Activated T-cell treated with anti-CD3 and anti-CD28 coated beads, Interleukin-2, amount 50 U/mL, for 72 hours (primary cell): ENCODE measurements at places on chromosomes 7 and 10. TPM values are rescaled to one million over a fixed set of nuclear protein-coding genes. Genes with fewer than 3 reads are reported as not detected.

Gene TSPAN33
- 31.5 TPM for total RNA-seq

Gene SYCE1
- total RNA-seq = 3.2 TPM

GRCh38 chr7:40918701-40919271 is 784.0 kb downstream of the SUGCT start:
- H3K4me1 ChIP-seq = no peaks in the 10 kb centered on the region
- H3K4me3 ChIP-seq = no peak overlapping the region
- DNase-seq = no peak
- no peaks in the 10 kb centered on the region for H3K27me3 ChIP-seq

GRCh38 chr7:75611557-75612178 is 119.5 kb downstream of the SPDYE5 start:
- no peaks in the 10 kb centered on the region for H3K4me1 ChIP-seq
- H3K27me3 ChIP-seq = no peaks in the 10 kb centered on the region
- no peaks in the 10 kb centered on the region for H3K36me3 ChIP-seq
- H3K4me3 ChIP-seq = no peak overlapping the region

DNA sequence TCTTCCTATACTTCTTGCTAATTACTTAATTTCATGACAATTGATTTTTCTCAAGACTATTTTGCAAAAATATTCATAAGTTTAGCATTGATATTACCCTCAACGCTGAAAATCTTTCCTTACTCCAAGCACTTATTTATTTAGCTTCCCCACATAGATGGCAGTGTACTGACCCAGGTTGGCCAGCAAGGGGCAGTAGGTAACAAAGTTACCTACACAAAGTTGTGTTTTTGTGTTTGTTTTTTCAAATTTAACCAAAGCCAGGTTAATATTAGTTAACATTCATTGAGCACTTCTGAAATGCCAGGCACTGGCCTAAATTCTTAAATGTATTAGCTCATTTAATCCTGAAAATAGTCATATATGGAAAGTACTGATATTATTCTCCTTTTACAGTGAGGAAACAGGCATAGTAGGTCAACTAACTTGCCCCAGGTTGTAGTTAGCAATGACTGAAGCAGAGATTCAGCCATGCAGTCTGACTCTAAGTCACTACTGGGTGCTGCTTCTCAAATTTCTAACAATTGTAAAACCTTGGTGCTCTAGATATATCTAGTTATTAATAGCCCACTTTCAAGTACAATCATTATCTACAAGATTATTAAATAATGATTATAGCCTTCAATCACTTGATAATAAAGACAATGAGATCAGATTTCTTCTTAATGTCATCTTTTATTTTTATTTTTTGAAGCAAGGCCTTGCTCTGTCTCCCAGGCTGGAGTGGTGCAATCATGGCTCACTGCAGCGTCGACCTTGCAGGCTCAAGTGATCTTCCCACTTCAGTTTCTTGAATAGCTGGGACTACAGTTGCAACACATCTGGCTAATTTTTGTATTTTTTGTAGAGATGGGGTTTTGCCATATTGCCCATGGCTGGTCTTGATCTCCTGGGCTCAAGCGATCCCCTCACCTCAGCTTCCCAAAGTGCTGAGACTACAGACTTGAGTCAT is 5.8 kb upstream of the GGCT start:
- DNase-seq = no peak
- H3K27ac ChIP-seq = no peak overlapping the region
- H3K27me3 ChIP-seq = no peaks in the 10 kb centered on the region
- peaks cover 18% of the 10 kb centered on the region for H3K4me1 ChIP-seq
- H3K4me3 ChIP-seq = no peak overlapping the region

DNA sequence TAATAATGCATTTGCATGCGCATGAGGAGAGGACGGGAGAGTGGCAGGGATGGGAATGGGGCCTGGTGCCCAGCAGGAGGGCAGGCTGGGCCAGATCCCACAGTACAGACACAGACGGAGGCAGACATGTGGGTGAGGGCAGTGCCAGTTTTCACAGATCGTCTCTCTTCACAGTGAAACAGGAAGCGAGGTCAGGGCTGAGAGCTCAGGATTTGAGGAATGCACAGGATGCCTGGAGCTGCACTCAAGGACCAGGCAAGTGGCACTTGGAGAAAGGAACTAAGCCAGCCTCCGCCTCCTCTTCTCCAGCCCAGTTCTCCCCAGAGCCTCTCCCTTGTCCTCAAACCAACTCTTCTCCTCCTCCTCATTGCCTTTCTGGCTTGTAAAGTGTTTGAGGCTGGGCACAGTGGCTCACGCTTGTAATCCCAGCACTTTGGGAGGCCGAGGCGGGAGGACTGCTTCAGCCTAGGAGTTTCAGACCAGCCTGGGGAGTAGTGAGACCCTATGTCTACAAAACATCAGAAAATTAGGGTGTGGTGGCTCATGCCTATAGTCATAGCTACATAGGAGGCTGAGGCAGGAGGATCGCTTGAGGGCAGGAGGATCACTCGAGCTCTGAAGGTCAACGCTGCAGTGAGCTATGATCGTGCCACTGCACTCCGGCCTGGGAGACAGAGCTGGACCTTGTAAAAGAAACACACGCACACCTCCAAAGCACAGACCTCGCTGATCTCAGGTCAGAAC is 115.2 kb downstream of the HIP1 start:
- no peak for DNase-seq
- no peaks in the 10 kb centered on the region for H3K27me3 ChIP-seq
- H3K36me3 ChIP-seq = peaks cover 7% of the 10 kb centered on the region
- H3K27ac ChIP-seq = no peak overlapping the region
- H3K4me3 ChIP-seq = no peak overlapping the region
- H3K4me1 ChIP-seq = peaks cover 4% of the 10 kb centered on the region

GRCh38 chr7:8260871-8261694 is 884 bp downstream of the ICA1 start:
- H3K36me3 ChIP-seq = no peaks in the 10 kb centered on the region
- H3K27ac ChIP-seq = peak overlapping the region; percentile 29
- peaks cover 8% of the 10 kb centered on the region for H3K4me1 ChIP-seq
- peak overlapping the region; percentile 83 for H3K4me3 ChIP-seq
- DNase-seq = peak; percentile 27

- peaks cover 5% of the 10 kb centered on the region for H3K27me3 ChIP-seq
- H3K27ac ChIP-seq = no peak overlapping the region
- H3K4me1 ChIP-seq = no peaks in the 10 kb centered on the region
These were observed 65.7 kb upstream of the PARD3 start for GRCh38 chr10:34880817-34881216.

DNA sequence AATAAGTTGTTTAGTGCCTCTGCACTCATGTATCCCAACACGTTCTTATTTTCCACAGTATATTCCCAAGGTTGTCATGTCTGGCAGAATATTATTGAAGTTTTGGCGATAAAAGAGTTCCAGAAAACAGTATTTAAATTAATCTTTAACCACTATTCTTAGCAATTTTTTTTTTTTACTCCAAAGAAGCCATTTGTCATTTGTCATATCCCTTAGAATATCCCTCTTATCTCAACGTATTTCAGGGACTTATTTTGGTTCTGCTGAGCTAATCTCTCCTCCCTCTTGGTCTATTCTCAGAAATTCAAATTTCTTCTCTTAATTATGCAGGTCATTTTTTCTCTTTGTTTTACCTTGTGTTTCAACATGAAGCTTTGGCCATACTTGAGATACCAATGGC is 643.4 kb downstream of the ANKRD7 start:
- H3K27me3 ChIP-seq = no peaks in the 10 kb centered on the region
- no peak overlapping the region for H3K27ac ChIP-seq
- H3K4me3 ChIP-seq = no peak overlapping the region

- no peak for DNase-seq
- H3K4me3 ChIP-seq = no peak overlapping the region
- H3K36me3 ChIP-seq = no peaks in the 10 kb centered on the region
- no peaks in the 10 kb centered on the region for H3K27me3 ChIP-seq
These were observed 690.7 kb upstream of the PCDH15 start for GRCh38 chr10:55491712-55492111.
